ENCODE measurements at places on chromosomes 5 and 9. TPM values are rescaled to one million over a fixed set of nuclear protein-coding genes. Genes with fewer than 3 reads are reported as not detected.

DNA sequence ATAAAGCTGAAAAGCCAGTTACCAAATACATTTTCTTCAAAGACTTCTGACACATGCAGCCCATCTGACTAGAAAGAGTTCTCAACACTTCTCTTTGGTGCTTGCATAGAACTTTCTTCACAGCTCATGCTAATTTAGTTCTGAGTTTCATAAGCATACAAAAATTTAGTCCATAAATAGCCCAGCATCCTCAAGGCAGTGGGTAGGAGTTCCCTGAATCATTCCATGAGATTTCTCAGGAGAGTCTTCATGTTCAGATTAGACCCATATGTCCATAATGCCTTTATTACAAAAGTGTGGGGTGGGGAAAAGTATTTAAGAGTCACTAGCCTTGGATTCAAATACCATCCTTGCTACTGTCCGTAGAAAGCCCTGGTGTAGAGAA, 290.2 kb upstream of the RGMB start:
- no peak overlapping the region for H3K4me3 ChIP-seq
- no peaks in the 10 kb centered on the region for H3K27me3 ChIP-seq
- no peaks in the 10 kb centered on the region for H3K4me1 ChIP-seq

DNA sequence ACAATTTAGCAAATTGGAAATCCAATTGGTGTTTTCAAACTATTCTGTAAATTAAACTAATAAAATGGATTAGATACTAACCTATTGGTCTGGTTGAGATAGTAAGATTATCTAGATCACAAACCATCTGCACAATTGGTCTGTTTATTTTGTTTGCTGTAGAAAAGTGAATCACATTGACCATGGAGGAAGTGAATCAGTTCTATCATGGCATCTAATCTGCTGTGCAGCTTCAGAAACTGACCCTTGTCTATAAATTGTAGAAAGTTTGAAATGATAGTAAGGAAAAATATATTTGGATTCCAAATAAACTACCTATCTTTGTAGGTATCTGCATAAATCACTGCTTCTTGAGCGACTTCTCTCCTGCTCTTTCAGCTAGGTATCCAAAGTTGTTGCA, 1865.4 kb downstream of the MAT2B start:
- no peak overlapping the region for H3K27ac ChIP-seq
- H3K36me3 ChIP-seq: no peaks in the 10 kb centered on the region
- H3K4me3 ChIP-seq: no peak overlapping the region

DNA sequence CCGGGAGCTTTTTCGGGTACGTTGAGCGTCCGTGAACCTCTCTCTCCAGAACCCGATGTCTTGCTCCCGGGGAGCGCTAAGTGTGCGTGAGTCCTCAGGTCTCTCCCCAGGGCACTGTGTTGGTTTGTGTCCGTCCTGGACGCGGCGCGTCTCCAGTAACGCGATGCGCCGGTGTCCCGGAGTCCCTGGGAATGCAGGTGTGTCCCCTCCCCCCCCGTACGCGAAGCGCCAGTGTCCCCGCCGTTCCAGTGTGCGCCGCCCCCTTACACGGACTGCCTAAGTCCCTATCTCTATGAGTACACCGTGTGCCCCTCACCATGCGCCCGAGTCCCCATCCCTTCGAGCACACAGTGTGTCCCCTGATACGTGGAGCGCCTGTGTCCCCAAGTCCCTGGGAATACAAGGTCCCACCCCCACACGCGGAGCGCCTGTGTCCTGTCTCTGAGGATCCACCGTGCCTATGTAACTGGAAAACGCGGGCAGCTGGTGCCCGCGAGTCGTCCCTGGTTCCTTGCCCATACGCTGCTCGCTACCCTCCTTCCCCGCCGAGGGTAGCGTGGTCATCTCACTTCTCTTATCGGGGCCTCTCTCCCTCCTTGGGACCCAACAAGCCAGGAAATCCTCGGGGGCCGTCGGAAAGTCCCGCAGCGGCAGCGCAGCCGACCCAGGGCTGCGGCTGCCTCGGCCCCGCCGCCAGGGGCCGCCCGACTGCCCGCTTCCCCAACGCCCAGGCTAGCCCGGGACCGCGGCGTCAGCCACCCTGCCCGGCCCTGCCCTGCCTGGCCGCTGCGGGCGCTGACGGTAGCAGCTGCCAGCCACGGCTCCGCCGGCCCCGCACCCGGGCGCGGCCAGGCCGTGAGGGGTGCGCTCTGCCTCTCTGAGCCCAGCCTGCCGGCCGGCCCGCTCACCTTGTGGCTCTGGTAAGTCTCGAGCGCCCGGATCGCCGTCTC, 709 bp downstream of the ELL2 start:
- peaks cover 36% of the 10 kb centered on the region for H3K4me1 ChIP-seq
- DNase-seq: peak; percentile 76
- no peaks in the 10 kb centered on the region for H3K27me3 ChIP-seq
- peak overlapping the region; percentile 90 for H3K4me3 ChIP-seq

GRCh38 chr5:77232574-77233358, 22.3 kb downstream of the PDE8B start:
- no peaks in the 10 kb centered on the region for H3K27me3 ChIP-seq
- H3K4me3 ChIP-seq: no peak overlapping the region
- no peaks in the 10 kb centered on the region for H3K4me1 ChIP-seq
- no peak overlapping the region for H3K27ac ChIP-seq
- no peaks in the 10 kb centered on the region for H3K36me3 ChIP-seq

SLC34A3 gene
- total RNA-seq: not detected

- H3K27me3 ChIP-seq: no peaks in the 10 kb centered on the region
- H3K4me3 ChIP-seq: no peak overlapping the region
- no peak for DNase-seq
- H3K4me1 ChIP-seq: no peaks in the 10 kb centered on the region
These were observed 602.8 kb downstream of the IRX1 start for GRCh38 chr5:4198461-4198860.

GRCh38 chr5:51465165-51465564, 81.9 kb downstream of the ISL1 start:
- no peak for DNase-seq
- H3K4me1 ChIP-seq: peaks cover 5% of the 10 kb centered on the region
